Activated CD8-positive, alpha-beta memory T cell treated with anti-CD3 and anti-CD28 coated beads for 1 hour (primary cell): ENCODE measurements at places on chromosomes 12 and 14.
A peak's percentile ranks its signal among the peaks of the same experiment; 100 is the strongest.

DNA sequence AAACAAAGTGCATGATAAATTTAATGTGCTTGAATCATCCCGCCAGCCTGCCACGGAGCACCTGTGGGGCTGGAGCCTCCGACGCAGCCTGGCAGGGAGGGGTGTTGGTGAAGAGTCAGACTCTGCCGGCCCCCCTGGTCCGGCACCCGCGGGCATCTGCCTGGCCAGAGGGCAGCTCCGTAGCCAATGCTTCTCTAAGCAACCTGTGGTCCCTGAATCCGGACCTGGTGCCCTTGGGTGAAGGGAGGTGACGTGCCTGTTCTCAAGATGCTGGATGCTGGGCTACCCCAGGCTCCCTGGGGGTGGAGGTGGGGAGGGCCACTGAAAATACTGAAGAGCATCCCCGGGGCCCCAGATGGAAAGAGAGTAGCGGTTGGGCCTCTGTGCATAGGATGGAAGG lies 158.6 kb upstream of the C14orf180 start:
- no peak for DNase-seq

DNA sequence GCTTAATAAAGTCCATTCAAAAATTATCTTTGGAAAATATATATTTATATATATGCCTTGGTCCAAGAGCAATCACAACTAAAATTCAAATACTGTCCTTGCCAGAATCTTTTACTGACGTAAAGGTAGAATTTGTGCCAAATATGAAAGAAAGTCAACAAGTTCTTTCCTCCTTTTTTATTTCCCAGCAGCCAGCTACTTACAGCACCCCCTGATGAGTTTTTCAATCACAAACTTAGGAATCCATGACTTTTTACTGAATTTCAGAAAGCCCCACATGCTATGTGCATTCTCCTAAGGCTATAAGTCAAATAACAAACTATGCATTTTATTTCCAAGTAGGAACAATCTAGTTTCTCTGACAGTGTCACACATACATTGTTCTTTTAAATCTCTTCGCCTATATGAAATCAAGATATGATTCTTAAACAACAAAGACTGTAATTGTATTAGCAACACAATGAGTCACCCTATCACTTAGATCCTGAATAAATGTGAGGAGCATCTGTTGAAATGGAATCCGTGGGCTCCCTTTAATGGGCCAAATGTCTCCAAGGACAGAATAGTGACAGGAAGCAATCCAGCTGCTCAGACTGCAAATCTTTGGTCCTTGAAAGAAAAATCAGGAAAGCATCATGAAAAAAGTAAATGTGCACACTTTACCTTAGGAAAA lies 271.4 kb downstream of the DUSP6 start:
- no peak for DNase-seq

DNA sequence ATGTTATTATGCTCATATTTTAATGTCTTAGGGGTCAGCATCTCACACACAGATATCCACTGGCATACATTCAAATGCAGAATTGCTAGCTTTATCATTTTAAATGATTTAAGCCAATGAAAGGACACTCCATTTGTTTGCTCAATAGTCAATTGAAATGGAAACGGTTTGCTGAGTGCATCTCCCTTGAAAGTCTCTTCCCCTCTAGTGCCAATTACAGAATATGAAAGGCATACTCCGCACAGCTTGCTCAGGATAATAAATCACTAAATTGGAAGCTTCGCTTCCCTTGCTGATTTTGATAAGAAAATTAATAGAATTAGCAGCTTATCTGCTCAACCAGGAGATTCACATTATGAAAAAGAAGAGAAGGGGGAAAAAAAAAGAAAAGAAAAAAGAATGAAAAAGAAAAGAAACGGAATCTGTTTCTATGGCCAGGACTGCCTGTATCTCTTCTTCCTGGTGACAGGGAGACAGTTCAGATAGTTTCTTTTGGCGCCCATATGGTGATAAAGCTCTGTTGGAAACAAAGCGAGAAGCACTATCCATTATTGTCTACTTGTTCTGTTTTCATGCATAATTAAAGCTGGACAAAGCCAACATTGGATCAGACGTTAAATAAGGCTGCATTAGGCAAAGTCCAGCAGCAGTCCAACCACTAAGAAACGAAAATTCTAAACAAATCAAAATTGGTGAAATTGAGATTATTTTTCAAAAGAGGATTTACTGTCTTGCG lies 225.0 kb downstream of the GXYLT1 start:
- no peak for DNase-seq

- DNase-seq: no peak
These were observed 22.0 kb downstream of the SLC25A21 start for GRCh38 chr14:37150414-37150813.

DNA sequence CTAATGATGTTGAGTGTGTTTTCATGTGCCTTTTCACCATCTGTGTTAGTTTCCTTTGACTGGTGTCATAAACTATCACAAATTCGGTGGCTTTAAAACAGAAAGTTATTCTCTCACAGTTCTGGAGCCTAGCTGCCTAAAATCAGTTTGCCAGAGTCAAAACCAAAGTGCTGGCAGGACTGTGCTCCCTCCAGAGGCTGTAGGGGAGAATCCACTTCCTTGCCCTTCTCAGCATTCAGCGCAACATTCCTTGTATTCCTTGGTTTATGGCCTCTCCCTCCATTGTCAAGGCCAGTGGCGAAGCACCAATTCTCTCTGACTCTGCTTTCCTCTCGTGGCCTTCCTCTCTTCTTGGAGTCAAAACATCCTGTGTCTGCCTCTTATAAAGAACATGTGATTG lies 174.2 kb upstream of the PDE3A start:
- DNase-seq: no peak

DNA sequence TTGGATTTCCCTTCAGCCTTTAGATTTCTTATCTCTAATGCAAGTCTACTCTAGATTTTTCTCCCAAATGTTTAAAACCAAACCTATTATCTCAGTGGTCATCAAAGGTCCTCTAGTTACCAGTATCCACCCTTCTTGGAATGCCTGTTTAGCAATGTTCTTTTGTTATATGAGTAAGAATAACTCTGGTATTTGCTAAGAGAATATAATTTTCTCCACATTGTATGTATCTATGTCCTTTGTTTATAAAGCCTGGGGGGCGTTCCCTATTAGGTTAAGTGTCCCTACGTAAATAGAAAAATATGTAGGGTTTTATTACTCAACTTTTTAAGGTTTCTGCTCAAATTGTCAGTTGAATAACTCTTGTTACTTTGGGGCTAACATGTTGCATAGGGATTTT lies 27.3 kb downstream of the PPM1A start:
- DNase-seq: no peak

- DNase-seq: no peak
These were observed 195.4 kb upstream of the C14orf180 start for GRCh38 chr14:104383996-104384775.

- no peak for DNase-seq
These were observed 13.7 kb downstream of the YY1 start for GRCh38 chr14:100252684-100253083.

- DNase-seq: no peak
These were observed 50.8 kb downstream of the RPS6KA5 start for GRCh38 chr14:91009501-91010152.

DNA sequence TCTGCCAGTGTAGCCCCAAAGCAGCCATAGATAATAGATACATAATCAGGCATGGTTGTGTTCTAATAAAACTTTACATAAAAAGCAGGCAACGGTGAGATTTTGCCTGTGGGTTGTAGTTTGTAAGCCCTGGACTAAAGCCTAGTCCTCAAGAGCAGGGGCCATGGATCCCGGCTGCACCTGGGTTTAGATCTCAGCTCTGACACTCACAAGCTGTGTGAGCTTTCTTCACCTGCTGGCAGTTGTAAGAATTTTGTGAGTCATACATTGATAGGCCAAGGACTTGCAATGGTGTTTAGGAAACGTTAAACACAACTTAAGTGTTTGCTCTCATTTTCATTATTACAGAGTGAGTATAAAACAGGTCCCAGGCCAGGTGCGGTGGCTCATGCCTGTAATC lies 395.8 kb upstream of the TBX3 start:
- no peak for DNase-seq

GRCh38 chr12:4794491-4794890 lies 74.3 kb downstream of the GALNT8 start:
- DNase-seq: no peak

GRCh38 chr12:125185740-125186470 lies 120.7 kb downstream of the AACS start:
- DNase-seq: no peak

DNA sequence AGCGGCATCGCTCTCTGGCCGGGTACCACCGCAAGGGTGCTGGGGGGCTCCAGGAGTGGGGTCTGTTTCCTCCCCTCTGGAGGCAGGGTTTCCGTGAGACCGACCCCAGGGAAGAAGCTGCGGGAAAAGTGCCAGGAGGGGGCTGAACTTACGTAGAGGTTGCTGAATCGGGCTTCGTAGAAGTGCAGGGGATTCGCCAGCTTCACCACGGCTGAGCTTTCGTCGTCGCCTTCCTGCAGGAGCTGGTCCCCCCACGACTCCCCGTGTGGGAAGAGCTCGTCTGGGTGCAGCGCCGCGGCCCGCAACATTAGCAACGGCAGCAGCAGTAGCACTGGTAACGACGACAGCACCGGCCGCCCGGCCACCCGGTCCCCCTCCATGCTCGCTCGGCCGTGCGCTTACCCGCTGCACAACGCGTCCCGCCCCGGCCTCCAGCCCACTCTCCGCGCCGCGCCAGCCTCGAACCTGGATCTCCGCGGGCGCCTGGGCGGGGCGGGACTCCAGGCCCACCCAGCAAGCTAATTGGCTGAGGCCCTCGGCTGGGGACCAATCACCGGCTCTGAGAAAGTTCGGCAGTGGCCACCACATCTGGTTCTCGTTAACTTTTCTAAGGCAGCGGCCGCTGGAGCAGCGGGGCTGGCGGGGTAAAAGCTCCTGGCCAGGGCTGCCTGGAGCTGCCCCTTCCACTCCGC lies at the start of gene NID2:
NID2 (minus strand) TSS at position 445 of the 692 bp plus-strand sequence; CDS start at position 380, 65 bp downstream.
- DNase-seq: no peak

DNA sequence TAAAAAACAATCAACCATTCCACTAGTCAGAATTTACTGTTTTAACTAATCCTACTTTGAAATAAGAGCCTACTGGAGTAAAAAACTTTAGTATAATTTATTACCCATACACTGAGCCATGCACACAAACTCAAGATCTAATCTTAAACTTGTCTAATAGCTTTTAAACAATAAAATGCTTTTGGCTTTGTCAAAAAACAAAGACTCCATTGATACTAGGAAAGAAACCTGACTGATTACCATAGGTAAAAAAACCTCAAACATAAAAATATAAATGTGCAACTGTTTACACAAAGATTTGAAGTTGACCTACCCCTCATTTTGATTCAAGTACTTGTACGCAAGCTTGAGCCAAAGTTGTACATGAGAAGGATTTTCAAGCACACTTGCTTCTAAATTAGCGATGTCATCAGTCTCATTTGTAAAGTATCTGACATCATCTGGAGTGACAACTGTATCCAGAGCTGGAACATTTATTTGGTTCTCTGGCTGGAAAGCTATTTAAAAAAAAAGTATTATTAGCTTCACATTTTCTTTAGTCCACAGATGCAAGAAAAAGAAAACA lies 36.1 kb downstream of the ZFC3H1 start:
- DNase-seq: no peak

- DNase-seq: no peak
These were observed 205.3 kb upstream of the SFSWAP start for GRCh38 chr12:131505561-131505960.

- no peak for DNase-seq
These were observed 21.2 kb upstream of the NINJ2 start for GRCh38 chr12:684416-684815.

DNA sequence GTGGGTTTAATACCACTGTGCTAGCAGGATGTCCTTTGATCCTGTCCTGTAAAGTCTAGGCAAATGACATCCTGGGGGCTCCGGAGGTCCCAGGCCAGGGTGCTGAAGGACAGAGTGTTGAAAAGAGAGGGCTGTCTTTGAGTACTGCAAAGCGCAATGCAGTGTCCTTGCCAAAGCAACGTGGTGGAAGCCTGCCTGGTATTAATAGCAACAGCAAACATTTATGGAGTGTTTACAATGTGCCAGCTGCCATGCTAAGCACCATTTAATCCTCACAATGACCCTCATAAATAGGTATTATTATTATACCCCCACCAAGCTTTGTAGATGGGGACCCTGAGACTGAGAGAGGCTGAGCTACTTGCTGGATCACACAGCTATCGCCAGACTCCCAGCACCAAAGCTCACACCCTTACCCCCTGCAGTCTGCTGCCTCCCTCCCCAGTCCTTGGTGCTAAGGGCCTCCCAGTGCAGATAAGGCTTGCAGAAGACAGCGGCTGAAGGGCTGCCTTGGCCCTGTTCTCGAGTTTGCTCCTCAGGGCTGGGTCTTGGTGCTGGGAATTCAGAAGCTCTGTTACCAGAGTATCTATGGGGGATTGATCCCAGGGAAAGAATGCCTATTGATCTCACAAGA lies 427.7 kb downstream of the FUT8 start:
- no peak for DNase-seq

DNA sequence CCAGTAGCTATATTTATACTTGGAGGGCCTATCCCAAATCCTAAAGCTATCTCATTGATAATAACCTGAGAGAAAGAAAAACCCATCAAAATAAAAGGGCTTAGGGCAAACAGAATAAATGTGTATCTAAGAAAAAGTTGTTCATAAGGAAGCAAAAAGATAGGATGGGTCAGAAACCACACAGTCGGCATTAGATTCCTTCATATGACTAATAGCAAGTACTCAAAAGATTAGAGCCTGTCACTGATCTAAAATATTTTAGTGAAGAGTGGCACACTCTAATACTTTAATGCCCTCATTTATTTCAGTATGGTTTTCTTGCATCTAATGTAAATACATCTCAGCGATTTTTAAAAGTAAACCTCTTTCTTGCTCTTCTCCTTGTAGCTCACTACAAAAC lies 17.1 kb upstream of the NAV3 start:
- no peak for DNase-seq

GRCh38 chr12:71704920-71705319 lies 19.0 kb downstream of the TMEM19 start:
- DNase-seq: no peak

GRCh38 chr12:92403210-92404175 lies 257.8 kb upstream of the BTG1 start:
- no peak for DNase-seq

GRCh38 chr12:66449531-66449930 lies 147.2 kb downstream of the HELB start:
- DNase-seq: no peak

DNA sequence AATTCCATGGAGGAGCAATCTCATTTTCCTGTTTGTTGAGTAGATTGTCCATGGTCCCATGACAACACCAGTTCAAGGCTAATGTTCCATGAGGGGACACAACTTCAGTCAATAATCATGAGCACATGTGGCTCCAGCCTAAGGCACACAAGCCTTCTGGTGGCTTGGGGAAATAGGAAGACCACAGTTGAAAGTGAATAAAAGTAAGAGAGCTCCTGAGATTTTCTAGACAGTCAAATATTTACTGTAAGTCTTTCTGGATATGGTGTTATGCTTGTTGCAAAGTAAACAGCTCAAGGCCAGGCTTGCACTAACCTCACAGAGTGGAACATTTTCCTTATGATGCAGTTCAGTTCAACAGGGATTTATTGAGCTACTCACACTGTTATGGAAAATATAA lies 206.9 kb upstream of the SLC38A2 start:
- no peak for DNase-seq

GRCh38 chr12:2383325-2384028 lies 330.7 kb downstream of the CACNA1C start:
- DNase-seq: no peak

GRCh38 chr14:100239840-100240667 lies 1.1 kb downstream of the YY1 start:
- DNase-seq: peak; percentile 75
